ENCODE measurements at places on chromosomes 7 and 10.

GRCh38 chr10:116521424-116522290 is 24.1 kb upstream of the PNLIP start:
- DNase-seq, result peak; percentile 30

DNA sequence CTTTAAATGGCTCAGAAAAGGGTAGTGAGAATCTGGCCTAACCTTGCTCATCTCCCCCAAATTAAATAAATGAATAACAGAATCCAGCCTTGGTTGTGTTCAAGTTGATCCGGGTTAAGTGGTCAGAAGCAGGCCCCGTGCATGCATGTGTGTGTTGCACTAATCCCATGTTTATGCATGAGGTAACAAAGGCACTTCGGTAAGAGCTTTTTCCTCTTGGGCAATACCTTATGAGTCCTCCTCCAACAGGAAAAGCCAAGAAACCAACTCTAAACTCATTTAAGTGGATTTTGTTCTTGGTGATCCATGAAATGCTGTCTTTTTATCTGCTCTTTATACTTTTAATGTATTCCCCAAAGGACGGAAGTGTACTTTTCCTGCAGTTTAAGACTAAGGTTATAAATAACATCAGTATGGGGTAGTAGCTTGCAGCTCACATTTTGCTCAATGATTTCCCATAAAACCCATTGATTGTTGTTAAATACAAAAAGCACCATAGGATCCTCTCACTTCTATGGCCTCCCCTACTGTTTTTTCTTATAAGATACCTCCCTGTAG is 104.9 kb upstream of the YAE1 start:
- DNase-seq, result no peak

- DNase-seq, result no peak
These were observed 54.9 kb upstream of the IGFBP3 start for GRCh38 chr7:45975847-45976484.

DNA sequence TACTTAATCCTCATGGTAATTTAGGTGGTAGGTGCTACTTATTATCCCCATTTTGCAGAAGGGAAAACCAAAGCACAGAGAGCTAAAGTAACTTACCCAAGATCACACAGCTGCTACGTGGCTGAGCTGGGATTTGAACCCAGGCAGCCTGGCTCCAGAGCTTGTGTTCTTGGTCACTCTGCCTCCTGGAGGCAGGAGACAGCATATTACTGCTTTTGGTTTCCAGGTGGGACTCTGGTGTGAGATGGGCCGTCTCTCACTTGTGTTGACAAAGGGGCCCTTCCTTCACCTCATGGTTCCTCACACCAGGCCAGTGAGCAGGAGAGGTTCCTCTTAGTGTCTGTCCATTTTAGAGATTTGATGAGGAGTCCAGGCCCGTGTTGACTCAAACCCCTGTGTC is 79.8 kb upstream of the PPIF start:
- no peak for DNase-seq

DNA sequence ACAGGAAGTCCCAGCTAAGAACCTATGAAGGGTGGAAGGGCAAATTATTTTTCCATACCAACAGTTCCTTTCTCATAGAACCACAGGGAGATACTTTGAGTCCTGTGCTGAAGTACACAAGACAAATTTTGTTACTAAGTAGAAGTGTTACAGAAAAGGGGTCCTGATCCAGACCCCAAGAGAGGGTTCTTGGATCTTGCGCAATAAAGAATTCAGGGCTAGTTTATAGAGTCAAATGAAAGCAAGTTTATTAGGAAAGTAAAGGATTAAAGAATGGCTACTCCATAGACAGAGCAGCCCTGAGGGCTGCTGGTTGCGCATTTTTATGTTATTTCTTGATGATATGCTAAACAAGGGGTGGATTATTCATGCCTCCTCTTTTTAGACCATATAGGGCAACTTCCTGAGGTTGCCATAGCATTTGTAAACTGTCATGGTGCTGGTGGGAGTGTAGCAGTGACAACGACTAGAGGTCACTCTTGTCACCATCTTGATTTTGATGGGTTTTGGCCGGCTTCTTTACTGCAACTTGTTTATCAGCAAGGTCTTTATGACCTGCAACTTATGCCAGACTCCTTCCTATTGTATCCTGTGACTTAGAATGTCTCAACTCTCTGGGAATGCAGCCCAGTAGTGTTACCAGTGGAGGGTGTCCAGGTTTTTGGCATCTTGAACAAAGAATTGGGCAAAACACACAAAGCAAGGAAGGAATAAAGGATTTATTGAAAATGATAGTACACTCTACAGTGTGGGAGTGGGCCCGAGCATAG is 409.4 kb downstream of the SH2D4B start:
- no peak for DNase-seq

GRCh38 chr7:32481176-32481575 is 9.0 kb downstream of the LSM5 start:
- no peak for DNase-seq

- DNase-seq, result no peak
These were observed 134.0 kb upstream of the SEMA3D start for GRCh38 chr7:85320699-85321476.

GRCh38 chr10:103855424-103855823 is at the start of gene SH3PXD2A:
Gene SH3PXD2A, minus strand, starts transcription at chr10:103855576. Its CDS starts 310 bp downstream, at chr10:103855266.
- no peak for DNase-seq

GRCh38 chr10:84138478-84139125 is 707 bp upstream of the GHITM start:
- no peak for DNase-seq

DNA sequence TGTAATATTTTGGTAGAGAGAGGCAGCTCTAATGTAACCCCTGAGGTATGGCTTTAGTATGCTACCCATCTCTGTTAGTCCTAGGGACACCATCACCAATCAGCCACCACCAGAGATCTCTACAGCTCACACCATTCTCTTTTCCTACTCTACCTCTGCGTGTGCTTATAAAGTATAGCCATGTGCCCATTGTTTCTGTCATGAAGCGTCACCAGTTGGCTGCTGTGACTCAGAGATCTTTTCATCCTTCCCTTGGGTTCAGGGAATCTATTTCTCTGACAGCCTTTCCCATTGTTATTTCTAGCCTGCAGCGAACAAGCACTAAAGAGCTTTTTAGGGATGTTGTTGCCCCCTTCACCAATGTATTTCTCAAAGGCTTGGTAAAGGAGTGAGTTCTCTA is 103.3 kb downstream of the TPST1 start:
- DNase-seq, result no peak

- no peak for DNase-seq
These were observed 161.7 kb downstream of the FAM107B start for GRCh38 chr10:14612873-14613587.

- no peak for DNase-seq
These were observed 12.4 kb downstream of the ZNF789 start for GRCh38 chr7:99485094-99485493.

- DNase-seq, result peak; percentile 22
These were observed 10.3 kb downstream of the CNTNAP2 start for GRCh38 chr7:146126767-146127509.

GRCh38 chr10:68501691-68502090 is 25.6 kb downstream of the SLC25A16 start:
- DNase-seq, result no peak

DNA sequence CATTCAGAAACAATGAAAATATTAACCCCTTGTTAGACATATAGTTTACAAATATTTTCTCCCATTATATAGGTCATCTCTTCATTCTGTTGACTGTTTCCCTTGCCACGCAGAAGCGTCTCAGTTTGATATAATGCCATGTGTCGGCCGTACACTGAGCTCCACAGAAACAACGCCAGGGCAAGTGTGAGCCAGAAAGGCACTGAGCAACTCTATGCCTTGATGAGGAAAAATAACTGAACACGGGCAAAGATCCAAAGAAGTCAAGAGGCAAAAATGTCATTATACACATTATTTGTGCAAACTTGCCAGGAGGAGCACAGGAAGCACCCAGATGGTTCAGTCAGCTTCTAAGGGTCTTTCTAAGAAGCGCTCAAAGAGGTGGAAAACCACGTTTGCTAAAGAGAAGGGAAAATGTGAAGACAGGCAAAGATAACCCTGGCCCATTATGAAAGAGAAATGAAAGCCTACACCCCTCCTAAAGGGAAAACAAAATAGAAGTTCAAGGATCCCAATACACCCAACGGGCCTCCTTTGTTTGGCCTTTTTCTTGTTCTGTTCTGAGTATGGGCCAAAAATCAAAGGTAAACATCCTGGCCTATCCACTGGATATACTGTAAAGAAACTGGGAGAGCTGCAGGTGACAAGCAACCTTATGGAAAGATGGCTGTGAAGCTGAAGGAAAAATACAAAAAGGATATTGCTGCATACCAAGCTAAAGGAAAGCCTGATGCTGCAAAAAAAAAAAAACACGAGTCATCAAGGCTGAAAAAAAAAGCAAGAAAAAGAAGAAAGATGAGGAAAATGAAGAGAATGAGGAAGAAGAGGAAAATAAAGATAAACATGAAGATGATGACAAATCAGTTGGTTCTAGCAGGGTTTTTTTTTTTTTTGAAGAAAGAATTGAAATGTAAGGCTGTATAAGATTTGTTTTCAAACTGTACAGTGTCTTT is 15.5 kb downstream of the ARHGAP12 start:
- no peak for DNase-seq

DNA sequence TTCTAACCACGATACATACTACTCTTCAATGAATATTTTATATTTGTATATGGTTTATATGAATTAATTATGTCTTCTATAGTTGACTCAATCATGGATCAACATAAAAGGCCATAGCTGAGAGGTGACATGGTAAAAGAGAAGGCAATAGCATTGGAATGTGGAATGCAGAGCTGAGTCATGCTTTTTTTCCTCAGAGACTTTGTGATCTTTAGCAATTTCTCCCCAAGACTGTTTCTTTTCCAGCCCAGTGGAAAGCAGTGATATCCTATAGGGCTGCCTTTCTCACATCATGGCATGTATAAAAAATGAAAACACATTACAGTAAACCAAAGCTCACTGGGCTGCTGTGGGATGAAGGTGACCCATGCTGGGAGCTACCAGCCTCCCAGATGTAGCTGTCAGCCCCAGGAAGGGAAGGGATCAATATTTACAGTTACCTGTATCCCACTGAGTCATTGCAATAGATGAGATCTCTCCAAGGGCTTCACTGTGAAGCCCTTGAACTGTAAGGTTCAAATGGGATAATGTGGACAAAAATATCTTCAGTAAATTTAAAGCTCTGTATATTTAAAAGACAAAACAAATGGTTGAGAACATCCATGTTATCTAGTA is 30.2 kb downstream of the SLC39A12 start:
- DNase-seq, result no peak

DNA sequence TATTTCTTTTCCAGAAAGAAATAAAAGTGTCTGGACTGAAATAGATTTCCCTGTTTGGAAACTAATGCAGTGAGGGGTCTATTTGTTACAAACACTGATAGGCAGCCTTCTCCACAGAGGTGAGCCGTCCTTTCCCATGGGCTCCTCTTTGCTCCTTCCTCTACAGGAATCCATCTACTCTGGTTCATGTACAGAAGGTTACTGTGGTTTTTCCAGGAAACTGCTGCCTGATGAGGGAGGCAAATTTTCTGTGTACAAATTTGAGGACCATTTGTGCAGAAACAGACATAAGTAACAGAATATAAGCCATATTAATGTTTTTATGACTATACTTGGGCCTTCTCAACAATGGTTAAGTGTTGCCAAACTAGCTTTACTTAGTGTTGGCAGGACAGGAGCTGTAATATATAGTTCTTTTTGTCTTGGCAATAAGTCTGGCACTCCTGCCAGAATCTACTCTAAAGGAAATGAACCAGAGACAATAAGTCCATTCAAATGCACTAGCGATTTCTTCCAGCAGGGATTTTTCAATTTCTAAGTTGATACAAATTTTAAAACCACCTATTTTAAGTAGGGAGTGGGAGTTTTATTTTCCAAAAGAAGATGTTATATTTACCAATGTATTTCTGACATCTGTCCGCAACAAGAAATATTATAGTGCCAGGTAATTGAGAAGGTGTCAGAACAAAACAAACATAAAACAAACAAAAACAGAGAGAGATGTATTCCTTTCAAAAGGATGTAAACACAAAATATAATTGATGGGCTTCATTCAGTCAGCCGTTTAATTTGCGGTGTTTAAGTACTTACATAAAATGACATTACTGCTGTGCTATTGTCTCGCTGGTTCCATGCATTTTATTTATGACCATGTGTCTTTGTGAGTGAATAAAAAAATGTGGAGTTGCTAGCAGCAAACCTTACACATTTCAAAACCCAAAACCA is 91.0 kb upstream of the NFE2L3 start:
- DNase-seq, result no peak

- DNase-seq, result no peak
These were observed 9.0 kb upstream of the CUZD1 start for GRCh38 chr10:122854648-122855047.

GRCh38 chr10:128001363-128001745 is 94.5 kb downstream of the PTPRE start:
- no peak for DNase-seq

GRCh38 chr10:32413513-32413912 is 32.4 kb upstream of the CCDC7 start:
- DNase-seq, result no peak

DNA sequence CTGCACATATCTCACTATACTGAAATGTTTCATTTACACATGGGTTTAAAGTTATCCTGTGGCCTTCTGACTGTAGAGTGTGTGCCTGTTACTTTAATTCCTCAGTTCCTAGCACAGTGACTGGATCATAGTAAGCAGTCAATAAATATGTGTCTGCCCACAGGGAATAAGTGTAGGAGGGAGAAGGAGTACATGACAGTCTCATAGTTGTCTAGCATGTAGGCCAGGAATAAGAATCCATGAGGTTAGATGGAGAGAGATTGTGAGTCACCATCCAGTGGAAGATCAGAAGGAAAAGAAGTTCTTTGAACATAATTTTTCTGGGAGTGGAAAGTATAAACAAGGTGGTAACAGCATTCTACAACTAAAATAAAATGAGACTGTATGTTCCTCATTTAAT is 36.6 kb upstream of the SEMA3A start:
- no peak for DNase-seq

- DNase-seq, result no peak
These were observed 378.5 kb downstream of the MDFIC start for GRCh38 chr7:115300231-115300870.

GRCh38 chr7:131953184-131953583 is 396.8 kb upstream of the PODXL start:
- DNase-seq, result no peak

- no peak for DNase-seq
These were observed 386.0 kb downstream of the RPS24 start for GRCh38 chr10:78419481-78420265.

- DNase-seq, result no peak
These were observed 103.1 kb upstream of the NANOS1 start for GRCh38 chr10:118926441-118926840.

DNA sequence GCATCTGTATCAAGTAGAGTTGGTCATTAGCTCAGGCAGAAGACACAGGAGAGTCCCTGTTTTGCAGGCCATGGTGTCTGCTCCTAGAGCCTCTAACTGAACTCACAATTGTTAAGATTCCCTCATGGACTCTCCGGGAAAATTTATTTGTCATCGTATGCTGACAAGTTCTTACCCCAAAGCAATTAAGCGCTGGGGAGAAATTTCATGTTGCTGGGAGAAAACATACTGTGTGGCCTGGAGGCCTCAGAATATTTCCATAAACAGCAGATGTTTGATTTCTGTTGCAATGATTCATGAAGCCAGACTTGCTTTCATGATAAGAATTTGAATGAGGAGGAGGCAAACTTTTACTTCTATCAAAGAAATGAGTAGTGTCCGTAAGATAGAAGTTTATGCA is 583.2 kb downstream of the GATA3 start:
- no peak for DNase-seq

GRCh38 chr7:751826-752225 is 24.7 kb upstream of the PRKAR1B start:
- DNase-seq, result no peak

- DNase-seq, result no peak
These were observed 34.7 kb downstream of the NET1 start for GRCh38 chr10:5447056-5447455.

- no peak for DNase-seq
These were observed 1002.3 kb upstream of the KCND2 start for GRCh38 chr7:119270644-119271043.
